ENCODE measurements at places on chromosomes 3 and 15.
A peak's percentile ranks its signal among the peaks of the same experiment; 100 is the strongest.

DNA sequence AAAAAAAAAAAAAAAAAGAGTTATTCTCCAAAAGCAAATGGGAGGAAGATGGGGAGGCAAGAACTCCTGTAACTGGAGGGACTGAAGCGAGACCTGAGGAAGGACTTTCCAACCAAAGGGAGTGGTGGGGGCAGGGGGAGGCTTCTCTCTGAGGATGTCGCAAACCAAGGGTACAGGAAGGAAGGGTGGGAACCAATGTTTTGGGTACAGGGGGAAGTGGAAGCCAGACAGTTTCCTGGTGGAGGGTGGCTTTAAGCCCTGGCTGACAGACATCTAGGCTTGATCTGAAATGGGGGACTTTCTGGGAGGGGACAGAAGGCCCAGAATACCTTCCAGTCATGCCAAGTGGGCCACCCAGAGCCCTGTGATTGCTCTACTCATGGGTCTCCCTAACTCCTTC is 27.0 kb downstream of the VIPR1 start:
- peak; percentile 53 for DNase-seq

- peak; percentile 67 for DNase-seq
These were observed 1.3 kb downstream of the ZNF710 start for GRCh38 chr15:90002428-90002844.

- DNase-seq = no peak
These were observed 9.4 kb downstream of the SENP2 start for GRCh38 chr3:185595526-185595925.

DNA sequence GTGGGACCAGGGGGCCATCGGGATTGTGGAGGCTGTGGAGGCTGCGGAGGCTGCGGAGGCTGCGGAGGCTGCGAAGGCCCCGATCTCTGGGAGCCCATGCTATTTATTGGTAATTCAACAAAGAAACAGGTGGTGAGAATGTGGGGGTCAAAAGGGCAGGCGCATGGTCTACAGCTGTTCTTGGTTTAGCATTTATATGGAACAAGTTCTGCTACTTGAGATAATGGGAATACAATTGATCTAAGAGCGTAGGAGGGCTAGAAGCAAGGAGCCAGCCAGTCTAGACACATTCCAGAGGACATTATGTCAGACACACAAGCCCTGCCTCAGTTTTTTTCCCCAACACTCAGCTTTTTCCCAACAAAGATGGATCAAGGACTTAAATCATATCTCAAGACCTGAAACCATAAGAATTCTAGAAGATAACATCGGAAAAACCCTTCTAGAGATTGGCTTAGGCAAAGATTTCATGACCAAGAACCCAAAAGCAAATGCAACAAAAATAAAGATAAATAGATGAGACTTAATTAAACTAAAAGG is 20.1 kb downstream of the C3orf80 start:
- DNase-seq = no peak

- no peak for DNase-seq
These were observed 1.1 kb upstream of the PLCH1 start for GRCh38 chr3:155745795-155746550.

- peak; percentile 64 for DNase-seq
These were observed 536.9 kb downstream of the ZIC1 start for GRCh38 chr3:147945968-147946519.

DNA sequence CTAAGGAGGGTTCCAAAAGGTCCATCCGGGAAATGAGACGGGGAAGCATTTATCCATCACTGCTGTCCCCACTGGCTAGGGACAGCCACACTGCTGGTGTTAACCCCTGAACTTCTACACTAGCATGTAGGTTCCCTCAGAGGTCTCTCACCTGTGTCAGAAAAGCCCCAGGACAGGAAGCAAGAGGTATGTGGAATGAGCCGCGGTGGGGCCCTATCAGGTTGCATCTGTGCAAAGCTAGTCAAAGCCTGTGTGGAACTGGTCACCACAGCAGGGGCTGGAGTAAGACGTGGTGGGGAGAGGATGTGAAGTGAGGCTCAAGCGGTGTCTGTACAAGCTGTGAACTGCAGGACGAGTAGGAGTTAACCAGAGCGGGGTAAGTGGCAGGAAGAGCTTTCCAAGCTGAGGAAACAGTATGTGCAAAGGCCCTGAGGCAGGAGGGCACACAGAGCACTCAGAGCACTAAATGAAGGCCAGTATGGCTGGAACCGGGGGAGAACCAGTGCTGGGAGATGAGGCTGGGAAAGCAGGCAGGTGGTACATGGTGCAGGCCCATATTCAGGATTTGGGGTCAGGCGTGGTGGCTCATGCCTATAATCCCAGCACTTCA is 57.8 kb downstream of the MEGF11 start:
- DNase-seq = no peak

- DNase-seq = no peak
These were observed 68.3 kb upstream of the GLCE start for GRCh38 chr15:69092159-69092558.

DNA sequence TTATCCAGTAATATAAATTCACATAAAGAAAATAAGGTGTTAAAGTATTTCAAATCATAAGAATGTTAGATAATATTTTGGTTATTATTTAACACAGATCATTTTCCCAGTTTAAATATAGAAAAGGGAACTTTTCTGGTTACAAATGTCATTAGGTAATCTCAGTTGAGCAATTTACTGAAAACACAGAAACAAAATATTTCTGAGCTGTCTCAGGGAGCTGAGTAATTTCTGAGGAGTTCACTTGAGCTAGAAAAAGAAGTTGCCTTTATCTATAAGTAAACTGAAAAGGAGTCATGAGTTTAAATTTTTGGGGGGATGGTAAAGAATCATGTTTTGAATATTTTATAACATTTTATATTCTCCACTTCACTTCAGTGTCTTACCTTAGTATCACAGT is 855.4 kb upstream of the ARPP21 start:
- DNase-seq = no peak

- no peak for DNase-seq
These were observed 214.6 kb upstream of the MDFIC2 start for GRCh38 chr3:70527026-70527425.

DNA sequence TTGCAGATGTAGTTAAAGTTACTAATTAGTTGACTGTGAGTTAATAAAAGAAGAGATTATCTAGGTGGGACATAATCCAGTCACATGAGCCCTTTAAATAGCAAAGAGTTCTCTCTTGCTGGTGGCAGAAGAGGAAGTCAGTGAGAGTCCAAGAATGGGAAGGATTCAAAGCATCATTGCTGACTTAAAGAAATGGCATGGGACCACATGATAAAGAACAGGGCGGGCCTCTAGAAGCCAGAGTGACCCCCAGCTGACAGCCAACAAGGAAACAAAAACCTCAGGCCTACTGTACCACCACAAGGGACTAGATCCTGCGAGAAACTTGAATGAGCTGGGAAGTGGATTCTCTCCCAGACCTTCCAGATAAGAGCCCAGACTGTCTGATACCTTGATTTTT is 447.2 kb upstream of the CCDC54 start:
- DNase-seq = no peak

DNA sequence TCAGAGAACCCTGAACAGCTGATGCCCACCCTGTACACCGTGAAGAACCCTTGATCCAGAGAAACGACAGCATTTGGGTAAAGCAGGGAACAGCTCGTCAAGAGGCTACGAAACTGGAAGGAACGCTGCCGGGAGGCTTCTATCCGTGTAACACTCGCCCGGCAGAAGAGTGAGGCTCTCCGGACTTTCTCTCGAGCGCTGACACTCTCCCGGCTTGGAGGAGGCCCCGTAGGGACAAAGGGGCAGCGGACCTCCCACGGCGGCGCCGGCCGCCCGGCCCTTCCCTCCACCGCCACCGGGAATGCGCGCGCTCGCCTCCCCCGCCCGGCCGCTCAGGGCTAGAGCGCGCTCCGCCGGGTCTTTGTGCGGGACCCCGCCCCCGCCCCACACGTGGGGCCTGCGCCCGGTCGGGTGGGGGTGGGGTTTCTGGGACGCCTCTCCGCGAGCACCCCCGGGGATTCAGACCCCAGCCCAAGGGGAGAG is 1.7 kb downstream of the HYAL2 start:
- peak; percentile 88 for DNase-seq

- no peak for DNase-seq
These were observed 21.2 kb downstream of the NGRN start for GRCh38 chr15:90286678-90287077.

- no peak for DNase-seq
These were observed 19.4 kb downstream of the ZNF80 start for GRCh38 chr3:114218006-114218405.

DNA sequence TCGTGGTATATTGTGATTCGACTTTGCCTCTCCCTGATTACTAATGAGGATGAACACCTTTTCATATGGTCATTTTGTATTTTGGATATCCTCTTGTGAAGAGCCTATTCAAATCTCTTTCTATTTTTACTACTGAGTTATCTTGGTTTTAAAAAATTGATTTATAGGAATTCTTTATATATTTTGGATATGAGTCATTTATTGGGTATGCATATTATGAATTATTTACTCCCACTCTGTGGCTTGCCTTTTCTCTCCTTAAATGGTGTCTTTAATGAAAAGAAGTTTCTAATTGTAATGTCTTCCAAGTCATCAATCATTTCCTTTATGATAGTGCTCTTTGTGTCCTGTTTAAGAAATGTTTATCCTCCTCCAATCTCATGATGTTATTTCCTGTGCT is 191.5 kb upstream of the DPH6 start:
- DNase-seq = no peak

DNA sequence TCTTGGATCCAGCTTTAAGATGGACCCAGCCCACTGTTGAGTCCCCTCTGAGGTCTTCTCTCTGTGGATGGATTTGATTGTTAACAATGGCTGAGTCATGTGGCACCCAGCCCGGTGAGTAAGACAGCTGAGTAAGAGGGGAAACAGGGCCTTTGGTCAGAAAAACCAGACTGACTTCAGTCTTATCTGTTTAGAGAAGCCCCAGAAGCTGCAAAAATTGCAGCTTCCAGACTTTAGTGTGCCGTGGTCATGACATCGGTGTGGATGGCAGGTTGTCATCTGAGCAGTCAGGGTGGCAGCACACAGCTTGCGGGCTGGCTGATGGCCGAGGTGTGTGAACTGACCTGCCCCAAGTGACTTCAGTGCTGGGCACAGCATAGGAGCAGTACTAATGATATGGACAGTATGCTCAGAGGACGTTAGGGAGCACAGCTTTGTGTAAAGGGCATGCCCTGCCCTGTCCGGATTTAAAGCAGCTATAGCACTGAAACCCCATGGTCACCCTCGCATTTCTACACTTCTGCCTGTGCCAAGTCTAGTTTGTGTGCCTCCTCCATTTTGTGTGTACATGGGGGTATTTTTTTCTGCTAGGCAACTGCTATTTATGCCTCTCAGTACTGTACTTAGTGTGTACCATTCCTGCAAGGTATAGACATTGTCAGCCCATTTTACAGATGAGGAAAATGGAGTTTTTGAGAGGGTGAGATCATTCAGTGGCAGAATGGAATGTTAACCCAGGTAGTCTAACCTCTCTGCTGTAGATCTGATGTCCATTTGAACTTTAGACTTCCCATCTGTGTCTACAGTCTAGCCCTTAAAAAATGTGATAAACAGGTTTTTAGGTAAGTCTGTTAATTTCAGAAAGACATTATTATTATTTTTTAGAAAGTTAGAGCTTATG is 44.4 kb downstream of the FLNB start:
- peak; percentile 85 for DNase-seq

DNA sequence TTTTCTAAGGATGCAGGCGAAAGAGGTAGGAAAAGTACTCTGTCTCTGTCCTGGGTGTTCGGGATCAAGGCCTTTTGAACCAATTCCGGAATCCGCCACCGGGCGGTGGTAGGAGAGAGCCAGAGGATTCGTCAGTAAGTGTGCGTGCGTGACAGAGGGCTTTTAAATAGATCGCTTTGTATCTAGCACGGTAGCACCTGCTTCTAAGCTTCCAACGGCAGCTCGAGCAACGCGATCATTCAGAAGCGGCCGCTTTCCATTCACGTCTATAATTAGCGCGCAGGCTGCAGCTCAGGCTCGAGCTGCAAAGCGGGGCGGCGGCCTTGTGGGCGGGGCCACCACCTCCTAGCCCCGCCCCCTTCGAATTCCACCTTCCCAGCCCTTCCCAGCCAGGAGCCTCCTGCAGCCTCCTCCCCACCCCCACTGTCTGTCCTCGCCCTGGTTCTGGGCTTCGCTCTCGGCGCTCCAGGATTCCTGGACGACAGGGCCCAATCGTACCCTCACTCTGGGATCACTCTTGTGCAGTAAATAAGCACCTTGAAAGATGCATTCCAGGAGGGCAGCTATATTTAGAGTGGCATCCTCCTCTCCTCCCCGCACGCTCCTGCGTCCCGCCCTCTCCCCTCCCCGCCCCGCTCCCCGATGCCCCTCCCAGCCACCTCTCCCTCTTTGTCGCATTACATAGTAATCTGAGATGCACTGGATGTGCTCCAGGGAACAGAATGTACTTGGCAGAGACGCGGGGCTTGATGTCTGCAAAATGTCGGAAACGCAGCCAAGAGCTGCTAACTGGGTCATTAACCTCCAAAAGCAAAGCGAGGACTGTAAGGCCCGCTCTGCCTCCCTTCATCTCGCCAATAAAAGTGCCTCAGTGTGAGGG is 224.1 kb upstream of the TPRG1 start:
- DNase-seq = peak; percentile 94

- no peak for DNase-seq
These were observed 10.3 kb upstream of the ALDH1A3 start for GRCh38 chr15:100869151-100869999.

GRCh38 chr3:119849126-119849525 is 67.2 kb downstream of the NR1I2 start:
- no peak for DNase-seq

- DNase-seq = no peak
These were observed 158.3 kb upstream of the C2CD4B start for GRCh38 chr15:62323353-62323890.

DNA sequence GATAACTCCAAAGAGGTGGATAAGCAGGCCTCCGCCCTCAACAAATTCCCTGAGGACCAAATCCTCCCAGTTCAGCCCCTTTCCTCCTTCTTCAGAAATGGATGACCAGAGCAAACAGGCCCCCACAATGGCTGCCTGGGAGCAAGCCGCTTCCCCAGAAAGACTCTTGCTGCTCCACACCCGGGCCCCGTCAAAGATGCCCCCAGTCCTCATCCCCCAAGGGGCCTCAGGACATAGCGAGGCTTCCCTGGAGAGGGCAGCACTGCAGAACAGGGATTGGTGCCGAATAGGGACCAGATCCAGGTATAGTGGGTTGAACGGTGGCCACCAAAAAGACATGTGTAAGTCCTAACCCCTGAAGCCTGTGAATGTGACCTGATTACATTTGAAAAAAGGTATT is 502.3 kb downstream of the SHQ1 start:
- DNase-seq = no peak

GRCh38 chr3:130841357-130841756 is 52.5 kb upstream of the ATP2C1 start:
- DNase-seq = no peak

Data from Right ventricle myocardium superior (tissue), 1 donor.